ENCODE measurements at places on chromosomes 1 and 21.

DNA sequence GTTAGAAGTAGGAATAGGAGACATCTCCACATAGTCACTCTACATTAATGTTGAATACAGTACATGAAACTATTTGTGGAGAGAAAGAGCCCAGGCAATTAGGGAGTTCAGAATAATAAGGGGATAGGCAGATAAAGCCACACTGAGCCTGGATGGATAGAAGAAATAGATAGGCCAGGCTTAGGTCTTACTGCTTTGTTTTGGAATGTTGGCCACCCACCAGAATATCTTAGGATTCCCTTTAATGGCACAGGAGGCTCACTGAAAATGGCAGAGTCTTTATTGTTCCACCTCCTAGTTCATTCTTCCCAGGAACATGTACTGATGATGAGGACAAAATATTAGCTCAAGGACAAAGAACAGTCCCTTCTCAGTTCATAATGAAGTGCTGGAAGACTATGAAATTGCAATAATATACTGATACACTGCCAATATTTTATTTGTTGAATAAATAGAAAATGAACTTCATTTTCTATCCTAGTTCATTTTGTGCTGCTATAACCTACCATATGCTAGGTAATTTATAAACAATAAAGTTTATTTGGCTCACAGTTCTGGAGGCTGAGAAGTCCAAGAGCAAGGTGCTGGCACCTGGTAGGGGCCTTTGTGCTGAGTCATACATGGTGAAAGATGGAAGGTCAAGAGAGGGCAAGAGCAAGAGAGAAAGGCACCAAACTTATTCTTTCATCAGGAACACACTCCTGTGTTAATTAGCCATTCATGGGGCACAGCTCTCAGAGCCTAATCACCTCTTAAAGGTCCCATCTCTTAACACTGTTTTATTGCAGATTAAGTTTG, 87.3 kb downstream of the TBX15 start:
- DNase-seq: peak; percentile 9

GRCh38 chr1:36613721-36614120, 131.0 kb upstream of the CSF3R start:
- DNase-seq: no peak

GRCh38 chr21:45262616-45263015, 25.1 kb downstream of the POFUT2 start:
- no peak for DNase-seq

GRCh38 chr1:23554127-23554480, 5.2 kb downstream of the ID3 start:
- no peak for DNase-seq

DNA sequence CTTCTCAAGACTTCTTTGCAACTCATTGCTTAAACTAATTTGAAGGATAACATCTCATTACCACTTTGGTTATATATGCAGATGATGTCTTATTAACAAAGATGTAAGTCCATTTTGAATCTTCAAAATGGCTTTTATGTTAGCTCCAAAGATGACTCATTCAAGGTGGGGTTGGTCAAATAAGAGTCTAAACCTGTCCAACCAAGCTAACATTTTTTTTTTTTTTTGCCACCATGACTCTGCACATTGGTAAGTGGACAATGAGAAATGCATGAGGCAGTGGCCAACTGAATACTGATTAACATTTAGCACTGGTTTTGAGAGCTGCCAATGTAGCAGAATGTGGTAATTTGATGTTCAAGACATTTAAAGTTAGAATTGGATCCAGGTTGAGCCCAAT, 278 bp upstream of the KRTAP27-1 start:
- DNase-seq: no peak

- DNase-seq: no peak
Observed at GRCh38 chr1:75129983-75130789, 4.0 kb upstream of the LHX8 start.

DNA sequence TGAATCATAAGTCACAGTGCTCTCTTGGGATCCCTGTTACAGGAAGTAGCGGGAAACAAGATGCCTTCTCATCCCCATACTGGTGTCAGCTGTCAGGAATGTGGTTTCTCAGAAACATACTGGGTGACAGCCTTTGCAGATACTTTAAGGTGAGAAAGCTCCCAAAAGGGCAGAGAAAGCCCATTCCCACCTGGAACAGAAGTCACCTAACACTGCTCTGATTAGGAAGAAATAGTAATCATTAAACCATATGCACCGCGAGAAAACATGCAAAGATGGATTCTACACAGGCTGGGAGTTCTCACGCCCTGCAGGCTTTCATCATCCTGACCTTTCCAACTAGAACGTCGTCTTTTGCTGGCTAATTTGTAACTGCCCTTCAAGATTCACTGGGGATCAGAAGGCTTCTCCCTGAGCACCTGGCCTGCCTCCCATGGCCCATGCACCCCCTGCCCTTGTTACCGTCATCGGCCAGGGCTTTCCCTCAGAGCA, 46.2 kb upstream of the SLC44A3 start:
- DNase-seq: peak; percentile 88

- no peak for DNase-seq
Observed at GRCh38 chr1:41446851-41447610, 37.5 kb downstream of the EDN2 start.

GRCh38 chr1:39676948-39677548, 5.1 kb upstream of the NT5C1A start:
- no peak for DNase-seq

- DNase-seq: no peak
Observed at GRCh38 chr1:72568113-72568512, 285.8 kb upstream of the NEGR1 start.

DNA sequence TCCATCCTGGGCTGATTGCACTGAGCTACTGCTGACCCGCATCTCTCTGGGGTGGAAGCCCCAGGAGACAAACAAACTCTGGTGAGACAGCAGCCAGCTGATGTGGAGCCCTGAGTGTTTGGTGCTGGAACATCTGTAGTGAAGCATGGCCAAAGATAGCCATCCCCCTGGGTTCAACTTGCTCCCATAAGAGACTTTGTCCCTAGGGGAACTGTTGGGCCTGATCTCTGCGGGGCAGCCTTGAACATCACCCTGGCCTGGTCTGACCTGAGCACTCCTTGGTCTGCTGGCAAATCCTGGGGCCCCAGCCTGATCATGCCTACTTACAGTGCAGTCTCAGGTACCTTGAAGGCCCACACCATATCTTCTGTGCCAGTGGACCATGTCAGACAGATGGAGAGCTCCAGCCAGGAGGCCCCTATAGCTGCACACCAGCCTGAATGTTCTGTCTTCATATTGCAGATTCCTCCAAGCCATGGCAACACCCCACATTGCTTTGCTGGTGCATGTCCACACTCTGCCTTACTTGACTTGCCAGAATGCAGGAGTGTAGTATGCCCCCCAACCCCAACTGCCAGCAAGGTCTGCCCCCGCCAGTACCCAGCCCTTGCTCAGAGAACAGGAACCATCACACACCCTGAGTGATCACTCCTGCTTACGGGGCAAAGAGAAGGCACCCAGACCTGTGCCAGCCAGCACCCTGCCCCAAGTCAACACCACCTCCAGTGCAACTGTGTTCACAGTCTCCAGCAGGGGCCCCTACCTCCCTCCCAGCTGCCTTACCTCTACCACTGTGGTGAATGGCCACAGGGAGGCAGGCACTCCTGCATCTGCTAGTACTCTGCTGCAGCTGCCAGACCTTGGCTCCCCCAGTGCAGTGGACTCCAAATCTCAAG, 690.5 kb upstream of the NR5A2 start:
- no peak for DNase-seq

GRCh38 chr1:61157468-61157987, 75.2 kb downstream of the NFIA start:
- peak; percentile 89 for DNase-seq

- DNase-seq: no peak
Observed at GRCh38 chr1:75426688-75427087, 184.2 kb downstream of the SLC44A5 start.

DNA sequence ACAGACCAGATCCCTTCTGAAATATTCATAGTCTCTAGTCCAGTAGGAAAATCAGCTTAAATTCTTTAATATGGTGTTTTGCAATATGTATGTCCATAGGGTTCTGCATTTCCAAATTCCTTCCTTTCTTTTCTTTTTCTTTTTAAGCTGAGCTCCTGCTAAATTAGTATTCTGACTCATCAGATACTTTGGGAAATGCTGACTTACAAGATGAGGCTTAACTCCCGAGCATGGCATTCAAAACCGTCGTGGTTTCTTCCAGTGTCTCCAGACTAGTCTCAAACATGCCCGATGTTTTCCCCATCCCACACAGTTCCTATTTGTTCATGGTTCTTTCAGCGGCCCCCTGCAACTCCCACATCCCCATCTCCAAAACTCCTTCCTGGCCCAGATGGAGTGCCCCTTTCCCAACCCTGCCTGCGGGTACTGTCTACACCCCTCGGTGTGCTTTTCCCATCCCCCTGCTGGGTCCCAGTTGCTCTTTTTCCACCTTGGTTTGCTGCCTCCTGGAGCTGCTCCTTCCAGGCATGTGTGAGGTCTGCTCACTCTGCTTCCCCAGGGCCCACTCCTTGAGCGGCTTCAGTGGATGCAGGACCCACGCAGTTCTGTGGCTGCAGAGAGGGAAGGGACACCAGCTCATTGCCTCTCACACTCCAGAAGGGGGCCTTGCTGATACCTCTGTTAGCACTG, 19.5 kb upstream of the ETV3 start:
- peak; percentile 62 for DNase-seq

DNA sequence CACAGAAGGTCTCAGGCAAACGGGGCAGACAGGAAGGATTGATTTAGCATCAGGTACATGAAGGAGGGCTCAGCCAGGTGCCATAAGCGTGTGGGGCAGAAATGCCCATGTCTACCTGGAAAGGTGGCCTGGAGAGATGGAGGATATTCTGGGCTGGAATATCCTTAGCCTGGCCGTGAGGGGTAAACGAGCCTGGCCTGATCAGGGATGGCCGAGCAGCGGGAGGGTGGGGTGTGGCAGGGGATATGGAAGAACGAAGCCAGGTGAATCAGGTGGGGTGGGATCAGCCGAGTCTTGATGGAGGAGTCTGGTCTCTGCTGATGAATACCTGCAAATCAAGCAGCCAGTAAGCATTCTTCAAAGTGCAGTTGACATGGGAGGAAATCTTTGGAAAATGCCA, 35.5 kb upstream of the TTC22 start:
- no peak for DNase-seq

DNA sequence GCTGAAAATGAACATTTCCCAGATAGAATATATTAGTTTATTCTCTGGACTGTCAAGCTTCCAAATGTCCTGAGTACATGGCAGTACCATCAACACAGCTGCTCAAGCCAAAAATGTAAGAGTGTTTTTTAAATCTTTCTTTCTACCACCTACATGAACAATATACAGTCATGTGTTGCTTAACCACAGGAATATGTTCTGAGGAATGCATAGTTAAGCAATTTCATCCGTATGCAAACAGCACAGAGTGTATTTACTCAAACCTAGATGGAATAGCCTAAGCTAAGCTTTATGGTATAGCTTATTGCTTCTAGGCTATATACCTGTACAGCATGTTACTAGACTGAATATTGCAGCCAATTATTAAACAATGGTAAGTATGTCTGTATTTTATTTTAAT, 561.9 kb upstream of the ADGRL4 start:
- peak; percentile 9 for DNase-seq

GRCh38 chr1:85628791-85629531, 48.4 kb downstream of the CCN1 start:
- peak; percentile 98 for DNase-seq

DNA sequence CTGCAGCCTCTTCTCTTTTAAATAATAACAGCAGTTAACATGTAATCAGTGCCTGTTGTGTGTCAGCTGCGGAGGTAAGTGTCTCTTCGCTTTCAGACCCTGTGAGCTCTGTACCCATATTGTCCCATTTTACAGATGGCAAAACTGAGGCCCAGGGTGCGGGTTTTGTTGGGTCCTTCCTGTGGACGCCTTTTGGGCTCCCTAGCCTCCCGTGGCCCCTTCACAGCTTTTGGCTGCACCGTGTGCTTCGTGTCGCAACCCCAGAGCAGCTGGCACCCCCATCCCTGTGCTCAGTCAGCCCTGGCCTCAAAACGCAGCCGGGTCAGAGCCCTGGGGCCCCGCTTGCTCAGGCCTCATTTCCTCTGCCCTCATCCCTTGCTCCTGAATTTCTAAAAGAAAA, 53.8 kb downstream of the TLR5 start:
- DNase-seq: no peak

GRCh38 chr1:236728752-236729151, 42.5 kb downstream of the ACTN2 start:
- DNase-seq: no peak

DNA sequence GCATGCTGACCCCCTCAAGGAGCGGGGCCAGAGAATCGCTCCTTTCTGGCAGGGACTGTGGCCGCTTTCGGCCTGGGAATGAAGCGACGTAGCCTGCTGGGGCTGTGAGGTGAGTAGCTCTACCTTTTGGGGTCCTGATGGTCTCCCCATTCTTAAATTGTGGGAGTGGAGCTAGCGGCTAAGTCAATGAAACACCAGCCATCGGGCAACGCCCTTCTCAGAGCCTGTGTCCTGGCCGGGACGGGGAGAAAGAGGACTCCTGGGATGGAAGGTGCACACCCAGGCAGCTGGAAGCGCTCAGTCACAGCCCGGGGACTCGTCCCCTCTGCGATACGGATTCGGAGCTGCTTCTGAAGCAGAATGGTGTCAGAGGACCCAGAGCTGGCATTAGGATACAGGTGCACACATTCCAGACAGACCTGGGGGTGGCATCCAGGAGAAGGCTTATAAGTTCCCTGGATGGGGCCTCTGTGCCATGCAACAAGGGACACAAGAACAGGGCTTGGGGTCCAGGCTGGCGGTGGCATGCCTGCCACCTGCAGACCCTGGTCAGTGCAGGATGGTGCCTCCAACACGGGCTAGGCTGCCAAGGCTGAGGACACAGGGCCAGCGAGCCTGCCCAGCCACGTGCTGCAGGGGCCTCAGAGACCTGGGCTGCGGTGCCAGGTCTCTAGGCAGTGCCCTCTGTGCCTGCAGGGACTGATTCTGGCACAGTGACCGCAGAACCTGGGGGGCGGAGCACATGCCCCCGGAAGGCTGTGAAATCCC, 945 bp upstream of the WNT9A start:
- DNase-seq: peak; percentile 10

- peak; percentile 29 for DNase-seq
Observed at GRCh38 chr1:14915356-14916054, 238.0 kb upstream of the TMEM51 start.

- DNase-seq: peak; percentile 8
Observed at GRCh38 chr1:226063977-226064815, 1.7 kb downstream of the H3-3A start.

GRCh38 chr1:2148691-2149090, 45.9 kb downstream of the FAAP20 start:
- no peak for DNase-seq

DNA sequence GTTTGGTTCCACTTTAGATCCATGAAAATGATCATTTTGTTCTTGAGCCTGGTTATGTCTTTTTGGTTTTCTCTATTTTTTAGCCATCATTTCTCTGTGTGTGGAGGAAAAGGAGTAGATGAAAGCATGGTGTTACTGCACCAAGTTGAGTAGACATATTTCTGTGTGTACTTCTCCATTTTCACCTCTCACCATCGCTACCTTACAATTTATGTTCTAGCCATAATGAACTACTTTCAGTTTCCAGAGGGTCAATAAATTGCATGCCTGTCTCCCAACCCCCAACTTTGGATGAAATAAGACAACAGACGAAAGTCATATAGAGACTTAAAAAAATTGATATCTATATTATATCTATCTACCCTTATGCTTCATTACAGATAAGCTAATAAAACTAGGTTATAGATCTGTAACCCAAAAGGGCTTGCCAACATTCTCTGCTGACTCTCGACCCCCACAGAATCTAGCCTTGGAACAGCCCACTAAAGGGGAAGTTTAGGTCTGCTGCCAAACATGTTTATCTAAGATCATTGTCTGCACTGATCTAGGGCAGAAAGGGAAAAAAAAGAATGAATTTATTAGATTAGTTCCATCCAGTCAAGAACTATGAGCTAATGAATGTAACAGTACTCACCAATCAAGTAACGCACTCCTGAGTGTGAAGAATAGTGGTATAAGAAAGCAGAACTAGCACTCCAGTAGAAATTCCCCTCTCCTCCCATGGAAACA, 7.5 kb upstream of the MAN1A2 start:
- no peak for DNase-seq

Data from fibroblast of skin of back (primary cell).